ENCODE measurements at places on chromosomes 7 and 10.

- DNase-seq = no peak
Observed at GRCh38 chr7:109901926-109902325, 1189.0 kb upstream of the LRRN3 start.

DNA sequence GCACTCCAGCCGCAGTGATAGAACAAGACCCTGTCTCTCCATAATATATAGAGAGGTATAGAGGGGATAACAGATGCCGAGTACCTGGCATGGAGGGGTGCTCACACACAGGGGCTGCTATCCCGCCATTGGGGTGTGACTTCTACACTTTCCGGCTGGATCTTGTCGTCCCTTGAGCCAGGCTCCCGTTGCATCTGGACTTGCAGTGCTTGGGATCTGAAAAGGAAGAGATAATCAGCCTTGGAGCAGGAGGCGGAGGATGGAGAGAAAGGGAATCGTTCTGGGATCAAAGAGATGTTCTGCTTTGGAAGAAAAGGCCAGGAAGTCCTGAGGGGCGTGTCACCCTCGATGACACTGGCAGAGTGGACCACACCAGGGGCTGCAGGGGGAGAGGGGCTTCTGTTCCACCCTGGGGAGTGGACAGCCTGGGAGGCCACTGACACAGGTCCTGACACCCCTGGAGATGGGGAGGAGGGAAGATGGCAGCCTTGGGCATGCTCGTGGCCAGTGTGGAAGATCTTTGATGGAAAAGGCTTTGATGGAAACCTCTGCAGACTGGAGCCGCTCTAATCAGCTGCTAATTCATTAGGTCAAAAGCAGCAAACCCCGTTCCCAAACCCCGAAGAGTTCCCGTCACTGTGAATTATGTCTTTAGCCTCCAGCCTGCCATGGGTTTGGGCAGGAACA lies 85.1 kb downstream of the CARD11 start:
- DNase-seq = no peak

- peak; percentile 44 for DNase-seq
Observed at GRCh38 chr10:101778781-101779543, 3.0 kb upstream of the FGF8 start.

DNA sequence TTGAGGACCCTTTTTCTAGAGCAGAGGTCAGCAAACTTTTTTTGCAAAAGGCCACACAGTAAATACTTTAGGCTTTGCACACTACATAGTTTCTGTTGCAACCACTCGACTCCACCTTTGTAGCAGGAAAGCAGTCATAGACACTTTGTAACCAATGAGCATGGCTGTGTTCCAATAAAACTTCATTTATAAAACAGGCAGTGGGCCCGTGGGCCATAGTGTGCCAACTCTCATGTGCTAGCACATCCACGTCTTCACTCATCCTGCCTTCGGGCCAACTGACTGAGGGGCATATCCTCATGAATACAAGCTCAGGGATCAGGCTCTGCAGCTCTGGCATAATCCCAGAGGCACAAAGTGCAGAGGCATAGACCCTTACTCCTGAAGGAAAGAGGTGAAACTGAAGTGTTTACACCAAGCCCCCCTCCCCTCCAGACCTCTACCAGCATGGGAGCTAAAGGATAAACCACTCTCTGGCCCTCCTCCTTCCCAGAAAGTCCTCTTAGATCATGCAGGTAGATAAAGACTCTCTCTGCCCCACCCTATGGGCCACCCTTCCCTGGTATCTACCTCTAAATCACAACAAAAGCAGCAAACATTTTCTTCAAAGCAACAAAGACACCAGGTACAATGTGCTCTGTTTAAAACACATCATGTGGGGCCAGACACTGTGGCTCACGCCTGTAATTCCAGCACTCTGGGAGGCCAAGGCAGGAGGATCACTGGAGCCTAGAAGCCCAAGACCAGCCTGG lies 71.0 kb downstream of the DLG5 start:
- no peak for DNase-seq

GRCh38 chr10:86613905-86614304 lies 40.4 kb upstream of the OPN4 start:
- DNase-seq = no peak

GRCh38 chr7:13050703-13051102 lies 363.3 kb downstream of the ARL4A start:
- DNase-seq = no peak

Data from BE2C (cell line).